ENCODE measurements at places on chromosomes 11 and 22.
A peak's percentile ranks its signal among the peaks of the same experiment; 100 is the strongest.

GRCh38 chr11:92841719-92842118, 127.7 kb upstream of the MTNR1B start:
- DNase-seq: no peak

- no peak for DNase-seq
Measured at GRCh38 chr11:11519184-11519583, 102.6 kb downstream of the GALNT18 start.

DNA sequence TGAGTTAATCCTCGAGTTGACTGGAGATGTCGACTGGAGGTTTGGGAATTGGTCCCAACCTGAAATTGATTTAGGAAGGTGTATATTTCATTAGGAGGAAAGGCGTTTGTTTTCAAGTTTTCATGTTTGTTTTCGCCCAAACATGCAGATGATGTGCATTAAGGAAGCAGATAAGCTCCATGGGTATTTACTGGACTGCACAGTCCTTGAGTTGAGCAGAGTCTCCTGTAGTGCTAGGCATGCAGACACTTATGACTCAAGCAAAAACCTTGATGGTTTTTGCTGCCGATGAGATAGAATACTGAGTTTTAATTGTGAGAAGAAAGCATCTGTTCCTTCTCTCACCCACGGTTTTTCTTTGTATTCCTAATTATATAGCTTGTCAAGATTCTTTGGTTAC, 27.9 kb downstream of the CABIN1 start:
- DNase-seq: no peak

DNA sequence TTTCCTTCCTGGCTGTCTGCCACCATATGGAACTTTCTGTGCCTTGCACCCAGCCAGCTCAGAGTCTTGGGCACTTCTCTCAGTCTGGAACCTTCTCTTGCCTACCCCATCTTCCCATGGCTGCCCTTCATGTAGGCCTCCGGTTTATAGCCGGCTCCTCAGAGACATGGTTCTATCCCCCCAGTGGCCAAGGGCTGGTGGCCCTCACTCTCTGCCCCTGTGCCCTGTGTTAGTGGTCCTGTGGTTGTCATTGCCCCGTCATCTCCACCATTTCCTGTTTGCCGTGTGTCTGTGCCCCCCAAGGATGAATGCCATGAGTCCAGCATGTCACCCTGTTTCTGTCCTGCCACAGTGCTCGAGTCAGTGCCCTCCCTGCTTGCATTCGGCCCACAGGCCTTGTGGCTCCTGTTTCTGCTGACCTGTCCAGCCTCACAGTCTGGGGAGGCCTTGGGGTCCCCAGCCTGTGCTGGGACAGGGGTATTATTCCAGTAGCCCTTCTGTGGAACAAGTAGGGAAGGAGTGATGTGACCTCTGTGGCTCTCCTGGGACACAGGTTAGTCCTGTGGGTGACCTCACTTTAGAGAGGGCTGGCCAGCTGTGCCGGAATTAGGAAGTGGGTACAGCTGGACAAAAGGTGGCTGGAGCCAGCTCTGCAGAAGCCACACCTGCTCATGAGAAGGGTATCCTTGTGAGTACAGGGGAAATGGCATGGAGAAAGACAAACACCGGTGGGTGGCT, 30.7 kb downstream of the ST3GAL4 start:
- no peak for DNase-seq

- no peak for DNase-seq
Measured at GRCh38 chr22:29755889-29756288, 10.9 kb downstream of the ZMAT5 start.

GRCh38 chr22:37684803-37685615, 1.1 kb upstream of the NOL12 start:
- DNase-seq: no peak

DNA sequence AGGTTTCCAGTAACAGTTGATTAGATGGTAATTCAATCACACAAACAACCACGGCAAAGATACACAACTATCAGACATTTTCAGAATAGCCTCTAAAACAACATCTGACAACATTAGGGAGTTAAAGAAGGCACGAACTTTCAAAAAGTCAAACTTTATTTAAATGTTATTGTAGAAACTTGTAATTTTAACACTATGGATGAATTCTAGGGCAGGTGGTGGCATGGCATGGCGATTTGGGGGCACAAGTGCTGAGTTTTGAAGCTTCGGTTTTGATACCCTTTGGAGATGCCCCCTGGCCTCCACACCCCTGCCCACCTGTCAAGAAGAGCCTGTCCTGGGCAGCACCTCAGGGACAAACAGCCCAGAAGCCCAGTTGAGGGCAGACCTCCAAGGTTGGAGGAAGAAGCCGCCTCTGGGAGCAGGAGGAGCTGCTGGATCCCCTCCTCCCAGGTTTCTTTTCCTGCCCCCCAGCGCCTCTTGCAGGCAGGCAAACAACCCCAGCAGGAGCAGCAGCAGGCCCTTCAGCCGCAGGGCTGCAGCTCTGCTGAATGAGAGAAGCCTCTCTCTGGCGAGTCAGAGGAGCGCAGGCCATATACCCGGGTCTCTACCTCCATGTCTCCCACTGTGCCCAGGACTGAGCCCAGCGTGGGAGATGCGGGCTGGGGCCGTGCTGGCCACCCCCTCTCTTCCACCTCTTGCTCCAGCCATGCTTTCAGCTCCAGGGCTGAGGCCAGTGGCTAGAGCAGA, 102.1 kb upstream of the IGLL5 start:
- no peak for DNase-seq

DNA sequence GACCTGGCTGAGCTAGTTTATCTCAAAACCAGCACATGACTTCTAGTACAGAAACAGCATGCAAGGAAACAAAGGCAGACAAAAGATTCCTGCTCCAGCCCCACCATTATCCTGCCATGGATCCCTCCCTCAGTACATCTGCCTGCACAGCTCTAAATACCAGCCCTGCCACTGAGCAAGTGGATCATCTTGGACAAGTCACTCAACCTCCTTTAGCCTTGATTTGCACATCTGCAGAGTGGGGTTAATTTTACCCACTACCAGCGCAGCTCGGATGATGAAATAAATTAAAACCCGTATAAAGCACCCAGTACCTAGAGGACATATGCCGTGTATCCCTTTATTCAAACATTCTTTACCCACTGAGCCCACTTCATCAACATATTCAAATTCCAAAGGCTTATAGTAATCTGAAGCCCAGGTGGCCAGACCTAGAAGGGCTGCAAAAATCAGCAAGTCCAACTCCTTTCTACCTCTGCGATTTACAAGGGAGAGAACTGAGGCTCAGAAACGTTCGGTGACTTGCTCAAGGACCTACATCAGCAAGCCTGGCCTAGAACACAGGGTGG, 7.5 kb downstream of the SYN3 start:
- DNase-seq: no peak

DNA sequence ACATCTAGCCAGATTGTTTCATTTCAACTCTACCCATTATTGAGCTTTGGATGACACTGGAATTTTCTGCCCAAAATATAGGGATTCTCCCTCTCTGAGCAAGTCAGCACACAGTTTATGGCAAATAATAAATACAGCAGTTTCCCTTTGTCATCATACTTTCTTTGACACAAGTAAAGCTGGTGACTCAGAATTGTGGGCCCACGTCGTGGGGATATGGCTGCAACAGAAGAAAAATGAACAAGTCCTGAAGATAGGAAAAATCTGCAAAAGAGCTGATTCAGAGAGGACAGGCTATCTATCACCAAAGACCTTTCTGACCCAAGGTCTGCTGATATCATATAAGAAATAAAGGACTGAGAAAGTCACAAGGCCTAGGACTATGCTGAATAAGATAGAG, 236.3 kb upstream of the ZC3H12C start:
- DNase-seq: no peak

DNA sequence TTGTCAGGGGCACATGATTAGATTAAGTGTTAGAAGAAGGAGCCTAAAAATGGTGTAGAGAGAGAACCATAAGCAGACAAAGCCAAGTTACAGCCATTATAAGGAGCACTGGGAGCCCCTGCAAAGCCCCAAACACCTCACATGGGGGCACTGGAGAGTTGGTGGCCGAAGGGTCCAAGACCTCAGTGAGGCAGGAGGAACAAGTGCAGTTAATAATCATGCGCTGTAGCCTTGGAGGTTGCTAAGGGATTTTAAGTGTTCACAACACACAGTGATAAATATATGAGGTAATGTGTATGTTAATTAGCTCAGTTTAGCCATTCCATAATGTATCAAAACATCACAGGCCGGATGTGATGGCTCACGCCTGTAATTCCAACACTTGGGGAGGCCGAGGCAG, 54.4 kb upstream of the JAM3 start:
- no peak for DNase-seq

DNA sequence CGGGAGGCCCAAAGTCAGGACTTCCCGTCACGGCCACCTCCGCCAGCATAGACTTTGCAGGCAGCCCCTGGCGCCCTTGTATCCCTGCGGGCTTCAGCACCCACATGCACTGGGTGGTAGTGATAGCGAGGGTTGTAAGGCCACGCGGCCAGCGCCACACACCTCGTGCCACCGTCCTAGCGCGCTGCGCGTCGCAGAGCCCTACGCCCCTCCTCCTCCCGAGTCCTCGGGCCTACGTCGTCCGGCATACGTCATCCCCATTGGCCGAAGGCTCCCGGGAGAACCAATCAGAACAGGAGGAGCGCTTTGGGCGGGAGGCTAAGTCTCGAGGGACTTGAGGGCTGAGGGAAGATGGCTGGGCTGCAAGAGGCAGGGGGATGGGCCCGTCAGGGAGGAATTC, 1.3 kb upstream of the BTBD18 start:
- DNase-seq: no peak

- DNase-seq: no peak
Measured at GRCh38 chr11:92384358-92384757, 159.7 kb downstream of the FAT3 start.

- DNase-seq: peak; percentile 26
Measured at GRCh38 chr22:24486501-24486921, 8.6 kb upstream of the UPB1 start.

DNA sequence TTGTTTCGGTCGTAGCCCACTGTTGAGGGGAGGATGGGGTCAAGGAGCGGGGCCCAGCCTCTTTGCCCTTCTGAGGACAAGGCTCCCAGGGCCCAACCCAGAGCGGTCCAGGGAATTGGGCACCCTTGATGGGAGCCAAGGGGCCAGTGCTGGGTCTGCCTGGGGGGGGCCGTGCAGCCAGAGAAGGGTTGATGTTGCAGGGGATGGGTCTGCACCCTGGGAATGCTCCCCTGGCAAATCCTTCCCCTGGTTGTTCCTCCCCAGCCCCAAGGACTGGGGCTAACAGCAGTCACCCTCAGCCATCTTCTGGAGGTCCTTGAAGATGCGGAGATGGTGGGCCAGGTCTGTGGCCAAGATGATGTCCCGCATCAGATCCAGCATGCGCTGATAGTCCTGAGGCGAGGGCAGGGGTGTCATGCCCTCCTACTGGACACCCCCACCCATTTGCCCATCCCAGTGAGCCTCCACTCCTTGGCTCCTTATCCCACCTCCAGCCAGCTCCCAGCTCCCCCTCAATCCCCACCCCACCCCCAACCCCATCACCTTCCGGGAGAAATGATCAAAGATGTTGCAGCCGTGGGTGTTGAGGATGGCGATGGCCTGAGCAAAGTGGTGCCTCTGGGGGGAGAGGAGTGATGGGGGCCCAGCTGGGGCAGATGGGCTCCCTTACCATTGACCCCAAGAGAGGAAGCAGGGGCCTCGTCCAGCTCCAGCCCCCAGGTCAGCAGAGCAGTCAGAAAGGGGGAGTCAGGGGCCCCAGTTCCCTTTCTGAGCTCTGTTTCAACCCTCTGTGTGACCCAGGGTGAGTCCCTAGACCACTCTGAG, 95.0 kb downstream of the PDE2A start:
- no peak for DNase-seq

GRCh38 chr11:131925829-131926228, 555.4 kb downstream of the NTM start:
- DNase-seq: no peak

DNA sequence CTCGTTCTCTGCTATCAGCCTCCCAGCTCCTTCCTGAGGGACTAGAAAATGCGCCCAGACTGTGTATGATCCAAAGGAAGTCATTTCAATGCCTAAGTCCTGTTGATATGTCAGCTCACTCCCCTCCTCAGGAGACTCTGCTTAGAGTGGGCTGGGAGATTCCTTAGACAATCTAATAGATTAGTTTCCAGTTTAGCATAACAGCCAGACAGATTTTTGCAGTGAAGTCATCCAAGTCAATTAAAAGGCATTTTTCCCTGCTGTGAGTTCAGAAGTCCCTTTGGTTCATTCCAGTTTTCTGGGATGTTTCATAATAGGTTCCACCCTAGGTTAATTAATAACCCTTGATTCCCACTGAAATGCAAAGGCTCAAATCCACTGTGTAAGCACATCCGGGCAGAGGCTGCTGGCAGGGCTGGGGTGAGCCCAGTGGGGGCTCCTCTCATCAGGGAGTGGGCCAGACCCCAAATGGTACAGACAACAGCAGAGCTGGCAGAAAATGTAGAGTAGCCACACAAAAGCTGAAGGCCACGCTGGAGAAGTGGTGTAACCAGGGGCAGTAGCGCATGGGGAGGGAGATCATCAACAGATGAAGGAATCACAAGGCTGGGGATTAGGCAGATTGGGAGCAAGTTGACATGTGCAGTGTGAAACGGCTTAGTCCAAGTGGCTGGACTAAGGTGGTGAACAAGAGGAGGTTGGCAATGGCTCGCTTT, 90.6 kb downstream of the SYN3 start:
- no peak for DNase-seq

DNA sequence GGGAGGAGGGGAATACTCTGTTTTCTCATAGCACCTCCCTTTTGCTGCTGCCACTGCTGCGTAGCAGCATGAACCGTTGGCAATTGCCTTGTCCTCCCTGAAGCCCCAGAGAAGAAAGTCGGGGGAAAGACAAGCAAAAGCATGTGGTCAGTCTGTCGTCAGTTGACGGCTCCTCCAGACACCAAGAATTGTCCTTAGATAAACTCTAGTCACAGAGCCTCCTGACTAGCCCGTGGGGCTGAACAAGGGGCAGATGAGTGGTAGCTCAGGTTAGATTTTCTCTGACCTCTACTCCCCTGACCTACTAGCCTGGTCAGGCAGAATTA, 126.4 kb upstream of the HSD17B12 start:
- no peak for DNase-seq

- DNase-seq: no peak
Measured at GRCh38 chr22:26564672-26565071, 25.3 kb downstream of the TPST2 start.

- no peak for DNase-seq
Measured at GRCh38 chr11:60905551-60906113, 753 bp downstream of the PRPF19 start.

- DNase-seq: no peak
Measured at GRCh38 chr11:72327606-72328005, 83.6 kb upstream of the PHOX2A start.

DNA sequence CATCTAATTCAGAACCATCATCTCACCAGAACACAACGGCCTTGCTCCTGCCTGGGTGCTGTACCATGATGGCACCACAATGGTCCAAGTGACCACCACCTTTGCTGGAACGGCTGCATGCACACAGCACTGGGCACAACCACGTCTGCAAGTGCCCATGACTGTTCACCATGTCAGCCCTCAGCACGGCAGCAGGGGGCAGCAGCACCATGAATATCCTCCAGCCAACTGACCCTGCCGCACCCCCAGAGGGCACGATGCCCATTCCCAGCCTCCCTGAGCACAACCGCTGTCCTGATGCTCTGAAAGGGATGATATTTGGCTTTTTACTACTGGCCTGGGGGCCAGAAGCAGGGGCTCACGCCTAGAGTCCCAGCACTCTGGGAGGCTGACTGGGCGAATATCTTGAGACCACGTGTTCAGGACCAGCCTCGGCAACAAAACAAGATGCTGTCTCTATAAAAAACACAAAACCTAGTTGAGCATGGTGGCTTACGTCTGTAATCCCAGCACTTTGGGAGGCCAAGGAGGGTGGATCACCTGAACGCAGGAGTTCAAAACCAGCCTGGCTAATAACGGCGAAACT, 25.7 kb downstream of the DRD4 start:
- DNase-seq: no peak

- no peak for DNase-seq
Measured at GRCh38 chr11:2534134-2534956, 89.5 kb downstream of the KCNQ1 start.

- DNase-seq: peak; percentile 50
Measured at GRCh38 chr22:26679003-26679629, 21.7 kb downstream of the MIAT start.
